GM12864 (cell line): ENCODE measurements at places on chromosomes 5 and 9.

- no peak for DNase-seq
These were observed 126.1 kb upstream of the SAP30L start for GRCh38 chr5:154319736-154320135.

DNA sequence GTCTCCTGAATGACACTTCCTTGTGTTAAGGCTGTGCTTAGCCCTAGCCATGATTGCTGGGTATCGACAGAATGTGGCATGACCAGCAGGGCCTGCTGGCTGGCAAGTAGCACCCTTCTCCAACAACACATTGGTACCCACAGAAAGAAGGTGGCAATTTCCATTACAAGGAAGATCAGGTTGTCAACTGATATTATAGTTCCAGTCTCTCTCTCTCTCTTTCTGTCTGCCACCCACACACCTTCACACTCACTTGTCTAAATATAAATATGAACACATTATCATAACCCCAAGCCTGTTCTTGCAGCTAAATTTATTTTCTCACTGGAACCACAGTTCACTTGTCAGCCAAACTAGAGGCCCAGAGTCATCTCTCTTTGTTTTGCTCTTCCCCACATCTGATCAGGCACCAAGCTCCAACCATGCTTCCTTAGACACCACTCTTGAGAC, 408.1 kb upstream of the PIK3R1 start:
- no peak for DNase-seq

GRCh38 chr9:90009447-90009846, 404.6 kb downstream of the GADD45G start:
- DNase-seq = no peak

- no peak for DNase-seq
These were observed 204.0 kb upstream of the PUM3 start for GRCh38 chr9:3047912-3048311.

- no peak for DNase-seq
These were observed 6.4 kb downstream of the TSPAN17 start for GRCh38 chr5:176653401-176654385.

DNA sequence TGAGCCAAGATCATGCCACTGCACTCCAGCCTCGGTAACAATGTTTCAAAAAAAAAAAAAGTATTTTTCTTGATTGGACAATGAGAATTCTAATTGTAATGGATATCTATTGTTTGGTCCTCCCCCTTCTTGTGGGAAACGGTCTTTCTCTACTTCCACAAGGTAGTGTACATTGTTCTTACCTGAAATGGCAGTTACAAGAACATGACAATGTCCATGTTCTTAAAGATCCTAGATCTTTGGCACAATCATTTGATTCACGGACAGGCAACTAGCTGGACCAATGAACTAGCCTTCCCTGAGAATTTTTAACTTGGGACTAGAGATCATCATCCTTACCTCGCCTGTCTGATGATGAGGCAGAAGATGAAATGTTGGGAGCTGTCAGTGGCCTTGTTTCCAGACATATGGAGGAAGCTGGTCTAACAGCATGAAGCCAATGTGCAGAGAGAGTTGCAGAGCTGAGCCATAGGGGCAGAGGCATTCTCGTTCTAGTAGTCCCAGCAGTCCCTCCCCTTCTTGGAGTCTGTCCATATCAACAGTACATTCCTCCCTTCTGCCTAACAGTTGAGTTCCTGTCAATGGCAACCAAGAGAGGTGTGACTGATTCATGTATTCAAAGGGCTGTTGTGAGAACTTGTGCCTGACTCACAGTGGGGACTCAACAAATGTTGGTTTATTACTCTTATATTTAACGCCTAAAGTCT, 2.1 kb upstream of the MARCHF6 start:
- no peak for DNase-seq

DNA sequence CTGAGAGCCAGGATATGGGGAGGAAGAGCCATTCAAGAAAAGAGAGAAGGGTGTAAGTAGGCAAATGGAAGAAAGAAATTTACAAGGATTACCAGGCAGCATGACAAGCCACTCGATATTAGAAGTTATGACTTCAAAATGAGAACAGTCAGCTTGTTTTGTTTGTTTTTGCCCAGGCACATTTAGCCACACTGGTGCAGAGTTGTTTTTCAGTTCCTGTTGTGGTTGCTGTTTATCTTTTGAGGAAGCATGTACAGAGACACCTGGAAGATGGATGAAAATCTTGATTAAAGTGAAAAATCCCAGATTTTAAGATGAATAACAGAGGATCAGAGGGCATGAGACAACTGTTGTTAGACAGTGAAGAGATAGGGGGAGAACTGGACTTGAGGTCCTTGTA, 199.1 kb downstream of the MTRR start:
- DNase-seq = no peak

GRCh38 chr9:97740848-97741821, 44.0 kb upstream of the XPA start:
- DNase-seq = no peak

DNA sequence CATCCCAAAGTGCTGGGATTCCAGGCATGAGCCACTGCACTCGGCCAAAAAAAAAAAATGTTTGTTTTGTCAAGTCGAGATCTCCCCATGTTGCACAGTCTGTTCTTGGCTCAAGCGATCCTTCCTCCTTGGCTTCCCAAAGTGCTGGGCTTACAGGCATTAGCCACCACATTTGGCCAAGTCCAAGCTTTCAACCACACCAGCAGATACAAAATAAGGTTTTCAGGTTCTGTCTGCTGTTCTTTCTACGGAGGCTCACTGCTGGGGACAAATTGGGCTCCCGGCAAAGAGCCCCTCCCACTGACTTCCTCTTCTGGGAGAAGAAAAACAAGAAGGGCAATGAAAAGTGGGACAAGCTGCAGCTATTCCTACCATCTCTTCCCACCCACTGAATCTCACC, 37.6 kb upstream of the GGTA1 start:
- no peak for DNase-seq

DNA sequence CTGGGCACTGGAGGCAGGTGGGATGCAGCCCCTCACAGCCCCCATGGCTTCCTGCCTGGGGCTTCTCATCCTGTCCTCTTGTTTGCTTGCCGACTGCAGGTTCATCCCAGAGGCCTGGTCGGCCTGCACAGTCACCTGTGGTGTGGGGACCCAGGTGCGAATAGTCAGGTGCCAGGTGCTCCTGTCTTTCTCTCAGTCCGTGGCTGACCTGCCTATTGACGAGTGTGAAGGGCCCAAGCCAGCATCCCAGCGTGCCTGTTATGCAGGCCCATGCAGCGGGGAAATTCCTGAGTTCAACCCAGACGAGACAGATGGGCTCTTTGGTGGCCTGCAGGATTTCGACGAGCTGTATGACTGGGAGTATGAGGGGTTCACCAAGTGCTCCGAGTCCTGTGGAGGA, 232.7 kb downstream of the ADAMTSL1 start:
- DNase-seq = no peak

- DNase-seq = no peak
These were observed 20.9 kb downstream of the NDUFA8 start for GRCh38 chr9:122138560-122139268.

DNA sequence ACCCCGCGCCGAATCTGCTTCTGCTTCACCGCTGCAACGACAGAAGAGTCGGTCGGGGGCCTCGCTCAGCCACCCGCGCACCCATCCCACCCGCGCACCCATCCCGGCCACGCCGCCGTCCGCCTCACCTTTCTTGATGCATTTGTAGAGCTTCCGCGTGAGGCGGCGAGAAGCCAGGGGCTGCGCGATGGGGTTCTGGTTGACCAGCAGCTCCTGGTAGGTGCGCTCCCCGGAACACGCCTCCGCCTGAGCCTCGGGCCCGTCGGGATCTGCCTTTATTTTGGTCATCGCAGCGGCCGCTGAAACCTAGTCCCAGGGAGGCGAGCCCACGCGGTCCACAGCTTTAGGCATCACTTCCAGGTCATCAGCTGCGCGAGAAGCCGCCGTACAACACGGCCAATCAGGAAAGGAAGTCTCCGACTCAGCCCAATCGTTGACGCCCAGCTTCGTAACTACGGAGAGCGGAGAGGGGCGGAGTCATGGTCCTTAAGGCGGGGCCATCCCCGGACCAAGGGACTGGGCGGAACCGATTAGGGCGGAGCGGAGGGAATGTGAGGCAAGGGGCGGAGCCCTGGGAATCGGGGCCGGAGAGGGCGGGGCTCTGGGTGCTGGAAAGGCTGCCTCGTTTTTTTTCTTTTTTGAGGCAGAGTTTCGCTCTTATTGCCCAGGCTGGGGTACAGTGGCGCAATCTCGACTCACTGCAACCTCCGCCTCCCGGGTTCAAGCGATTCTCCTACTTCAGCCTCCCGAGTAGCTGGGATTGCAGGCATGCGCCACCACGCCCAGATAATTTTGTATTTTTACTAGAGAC, at the start of gene NHP2:
NHP2 (minus strand) TSS at position 356 of the 811 bp plus-strand sequence; CDS start at position 288, 68 bp downstream.
- DNase-seq = peak; percentile 93

GRCh38 chr9:92850898-92851297, 26.9 kb downstream of the ZNF484 start:
- DNase-seq = no peak
